Left renal cortex interstitium (tissue), 4 donors: ENCODE measurements at places on chromosomes 7 and 10. TPM values are rescaled to one million over a fixed set of nuclear protein-coding genes. Genes with fewer than 3 reads are reported as not detected.

The DOCK4 gene
- 29.9 TPM for polyA plus RNA-seq

The ABCB1 gene
- 16.5 TPM for polyA plus RNA-seq

The ORC5 gene
- 26.8 TPM for polyA plus RNA-seq

The KIAA1549 gene
- 10.7 TPM for polyA plus RNA-seq

The CLDN3 gene
- polyA plus RNA-seq = 71.3 TPM

The ZMIZ2 gene
- polyA plus RNA-seq = 94.4 TPM

The EPHA1 gene
- polyA plus RNA-seq = 20.4 TPM
